Cerebellar nuclear complex (tissue), 1 donor: ENCODE measurements at places on chromosomes 16 and 17.

DNA sequence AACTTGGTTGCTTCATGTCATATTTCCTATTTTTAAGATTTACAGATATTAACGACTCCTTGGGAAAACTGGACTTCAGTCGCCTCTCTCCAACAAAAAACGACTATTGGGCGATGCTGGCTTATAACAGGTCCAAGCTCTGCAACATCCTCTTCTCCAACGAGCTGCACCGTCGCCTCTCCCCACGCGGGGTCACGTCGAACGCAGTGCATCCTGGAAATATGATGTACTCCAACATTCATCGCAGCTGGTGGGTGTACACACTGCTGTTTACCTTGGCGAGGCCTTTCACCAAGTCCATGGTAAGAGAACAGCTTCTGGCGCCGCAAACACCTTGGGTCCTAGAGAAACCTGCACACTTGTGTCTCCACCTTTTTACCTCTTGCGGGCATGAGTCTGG, 333.0 kb downstream of the WWOX start:
- no peak for DNase-seq

DNA sequence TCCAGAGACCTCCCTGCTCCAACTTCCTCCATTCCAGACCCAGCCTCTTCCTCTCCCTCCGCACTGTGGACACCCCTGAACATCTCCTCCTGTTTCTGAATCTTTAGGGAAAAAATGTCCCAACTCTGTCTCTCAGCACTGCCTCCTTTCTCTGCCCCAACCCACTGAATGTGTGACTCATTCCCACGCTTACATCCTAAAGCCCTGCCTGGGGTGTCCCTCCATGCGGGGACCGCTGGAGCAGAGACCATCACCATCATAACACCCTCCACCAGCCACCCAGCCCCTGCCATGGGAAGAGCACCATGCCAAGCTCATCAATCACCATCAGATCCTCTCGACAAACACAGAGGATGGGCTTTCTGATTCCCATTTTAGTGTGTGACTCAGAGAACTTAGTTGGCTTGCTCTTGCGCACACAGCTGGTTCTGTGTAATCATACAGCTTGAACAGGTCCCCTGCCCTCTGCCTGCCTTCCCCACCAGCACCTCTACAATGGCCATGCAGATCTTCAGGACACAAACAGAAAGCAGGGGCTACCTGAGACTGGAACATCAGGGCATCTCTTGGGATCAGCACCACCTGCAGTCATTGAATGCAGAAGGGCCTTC, 10.7 kb downstream of the RPRML start:
- no peak for DNase-seq

DNA sequence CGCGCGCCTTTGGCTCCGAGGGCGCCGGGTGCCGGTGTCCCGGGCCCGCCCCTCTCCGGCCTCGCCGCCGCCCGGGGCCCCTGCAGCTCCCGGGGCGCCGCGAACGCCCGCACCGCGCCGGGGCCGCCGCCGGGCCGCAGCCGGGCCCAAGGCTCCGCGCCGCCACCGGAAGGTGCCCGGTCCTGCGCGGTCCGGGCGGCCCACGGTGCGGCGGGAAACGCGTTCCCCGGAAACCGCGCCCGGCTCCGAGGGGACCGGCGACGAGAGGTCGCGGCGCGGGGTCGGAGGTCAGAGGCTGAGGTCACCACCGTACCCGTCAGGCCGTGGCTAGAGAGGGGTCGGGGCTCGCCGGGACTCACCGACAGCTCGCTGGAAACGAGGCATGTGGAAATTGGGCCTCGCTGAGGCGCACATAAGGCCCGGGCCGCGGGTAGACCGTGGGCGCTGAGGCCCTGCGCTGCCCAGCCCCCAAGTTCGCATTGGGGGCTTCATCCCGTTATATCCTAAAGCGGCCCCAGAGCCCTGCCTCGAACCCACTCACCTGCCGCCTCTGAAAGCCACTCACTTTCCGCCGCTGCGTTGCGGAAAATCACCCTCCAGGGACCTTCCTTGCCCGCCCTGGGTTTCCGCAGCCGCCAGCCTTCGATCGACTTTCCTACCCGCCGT, at the start of gene DUS1L:
Gene DUS1L, minus strand, starts transcription at position 167 of the 666 bp plus-strand sequence. CDS start 745 bp downstream, outside the sequence.
- no peak for DNase-seq

DNA sequence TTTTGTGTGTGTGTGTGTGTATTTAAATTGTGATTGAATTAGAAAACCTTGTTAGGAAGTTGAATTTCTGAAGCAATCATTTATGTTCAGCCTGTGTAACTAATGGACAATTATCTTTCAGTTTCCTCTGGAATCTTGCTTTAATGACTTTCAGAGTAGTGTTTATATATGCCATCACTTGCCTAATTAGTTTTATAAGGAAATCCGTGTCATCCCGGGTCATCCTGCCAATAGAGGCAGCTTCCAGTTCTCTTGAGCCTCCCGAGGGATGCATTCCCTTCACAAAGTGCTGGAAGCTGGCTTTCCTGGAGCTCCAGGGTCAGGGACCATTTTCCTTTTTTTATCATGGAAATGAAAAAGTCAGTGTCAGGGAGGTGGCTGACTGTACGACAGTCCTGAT, 42.9 kb downstream of the PRKCA start:
- DNase-seq = no peak

GRCh38 chr17:10177913-10178505, 20.4 kb downstream of the GAS7 start:
- no peak for DNase-seq

- no peak for DNase-seq
These were observed 143.1 kb downstream of the GSG1L start for GRCh38 chr16:27920391-27920891.

DNA sequence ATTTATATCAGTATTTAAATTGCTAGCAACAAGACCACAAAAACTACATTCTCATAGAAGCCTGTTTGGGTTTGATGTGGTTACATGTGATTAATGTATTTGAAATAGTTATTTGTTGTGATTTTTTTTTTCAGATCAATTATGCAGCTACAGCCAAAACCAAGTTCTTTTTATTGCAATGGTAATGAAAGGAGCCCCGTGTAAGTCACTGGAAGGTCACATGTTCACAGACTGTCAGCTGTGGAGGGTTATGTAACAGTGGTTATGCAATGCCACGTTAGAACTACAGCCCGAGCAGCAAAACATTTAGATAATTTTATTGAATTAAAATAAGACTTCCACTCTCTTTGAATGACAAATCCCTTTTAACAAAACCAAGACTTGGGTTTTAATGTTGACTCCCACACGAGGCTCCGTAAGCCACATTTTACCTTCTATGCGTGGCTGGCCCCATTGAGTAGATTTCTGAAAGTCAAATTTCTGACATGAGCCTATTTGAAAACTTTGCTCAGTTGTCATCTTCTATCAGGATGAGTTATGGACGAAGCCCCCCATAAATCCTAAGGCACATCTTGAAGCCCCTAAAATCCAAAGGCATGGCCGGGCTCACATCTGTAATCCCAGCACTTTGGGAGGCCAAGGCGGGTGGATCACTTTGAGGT, 41.8 kb upstream of the SEC14L1 start:
- DNase-seq = peak; percentile 65

GRCh38 chr16:54748611-54749190, 182.0 kb upstream of the IRX5 start:
- DNase-seq = no peak

GRCh38 chr16:59459806-59460205, 725.7 kb upstream of the GOT2 start:
- no peak for DNase-seq

GRCh38 chr16:54654429-54654828, 276.2 kb upstream of the IRX5 start:
- no peak for DNase-seq

- no peak for DNase-seq
These were observed 259.4 kb upstream of the TBX2 start for GRCh38 chr17:61140081-61140786.

- no peak for DNase-seq
These were observed 55.3 kb downstream of the SOCS3 start for GRCh38 chr17:78304549-78305037.

GRCh38 chr16:69618307-69618706, 52.5 kb downstream of the NFAT5 start:
- DNase-seq = no peak

GRCh38 chr16:72917051-72917450, 130.9 kb downstream of the ZFHX3 start:
- DNase-seq = no peak

GRCh38 chr17:50128441-50129352, 1.3 kb downstream of the SAMD14 start:
- no peak for DNase-seq

DNA sequence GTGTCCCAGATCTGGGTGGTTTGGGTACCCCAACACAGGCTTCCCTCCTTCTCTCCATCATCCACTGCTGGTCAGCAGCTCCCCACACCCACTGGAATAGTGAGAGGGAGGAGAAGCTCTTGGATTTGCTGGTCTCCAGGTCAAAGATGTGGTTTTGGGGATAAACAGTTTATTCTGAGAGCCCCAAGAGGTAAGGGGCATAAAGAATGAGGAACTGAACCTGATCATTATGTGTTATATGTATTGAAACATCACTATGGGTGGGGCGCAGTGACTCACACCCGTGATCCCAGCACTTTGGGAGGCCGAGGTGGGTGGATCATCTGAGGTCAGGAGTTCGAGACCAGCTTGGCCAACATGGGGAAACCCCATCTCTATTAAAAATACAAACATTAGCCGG, 3.9 kb downstream of the DPEP2 start:
- DNase-seq = no peak

DNA sequence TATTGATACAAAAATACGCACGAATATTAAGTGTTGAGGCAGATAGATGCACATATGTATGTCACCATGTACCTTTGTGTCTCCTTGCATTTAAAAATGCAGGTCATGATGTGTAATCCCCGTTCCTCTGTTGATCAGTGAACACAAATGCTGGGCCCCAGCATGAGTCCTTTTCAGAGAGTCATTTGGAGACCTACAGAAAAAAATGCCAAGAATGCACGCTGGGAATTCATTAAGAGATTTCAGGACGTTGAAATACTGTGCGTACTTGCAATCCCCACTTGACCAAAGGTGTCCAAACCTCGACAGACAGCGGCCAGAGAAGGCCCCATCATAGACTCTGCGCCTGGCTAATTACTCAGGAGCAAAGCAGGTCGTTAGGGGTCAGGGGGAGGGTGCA, 496.0 kb downstream of the MAF start:
- no peak for DNase-seq

- DNase-seq = no peak
These were observed 5.7 kb upstream of the SDR42E1 start for GRCh38 chr16:82016964-82017363.

GRCh38 chr17:69228576-69228975, at the start of gene ABCA10:
ABCA10 (minus strand) TSS chr17:69228824; CDS start chr17:69225358, 3,466 bp downstream.
- no peak for DNase-seq

GRCh38 chr17:52383493-52384100, 225.1 kb upstream of the CA10 start:
- no peak for DNase-seq

DNA sequence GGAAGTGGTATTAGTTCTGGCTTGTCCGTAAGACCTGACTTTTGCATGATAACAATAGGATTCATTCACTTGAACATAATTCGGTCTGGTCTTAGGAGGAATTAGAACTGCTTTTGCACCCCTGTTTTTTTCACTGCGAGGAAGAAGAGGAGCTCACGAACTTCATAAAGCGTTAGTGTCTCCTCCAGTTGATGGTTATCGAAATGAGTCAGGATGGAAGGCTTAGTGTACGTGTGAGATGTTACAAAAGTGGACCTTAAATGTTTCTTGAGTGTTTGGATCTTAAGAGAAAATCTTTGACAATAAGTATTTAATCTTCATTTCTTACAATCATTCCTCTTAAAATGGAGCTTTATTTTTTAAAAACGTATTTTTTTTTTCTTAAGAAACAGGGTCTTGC, 52.8 kb downstream of the USP10 start:
- no peak for DNase-seq

GRCh38 chr17:80285237-80285920, 24.7 kb downstream of the RNF213 start:
- no peak for DNase-seq

- DNase-seq = no peak
These were observed 92.2 kb downstream of the TNFRSF13B start for GRCh38 chr17:16879686-16880085.

GRCh38 chr17:36623281-36623680, 21.9 kb downstream of the MRM1 start:
- DNase-seq = no peak

DNA sequence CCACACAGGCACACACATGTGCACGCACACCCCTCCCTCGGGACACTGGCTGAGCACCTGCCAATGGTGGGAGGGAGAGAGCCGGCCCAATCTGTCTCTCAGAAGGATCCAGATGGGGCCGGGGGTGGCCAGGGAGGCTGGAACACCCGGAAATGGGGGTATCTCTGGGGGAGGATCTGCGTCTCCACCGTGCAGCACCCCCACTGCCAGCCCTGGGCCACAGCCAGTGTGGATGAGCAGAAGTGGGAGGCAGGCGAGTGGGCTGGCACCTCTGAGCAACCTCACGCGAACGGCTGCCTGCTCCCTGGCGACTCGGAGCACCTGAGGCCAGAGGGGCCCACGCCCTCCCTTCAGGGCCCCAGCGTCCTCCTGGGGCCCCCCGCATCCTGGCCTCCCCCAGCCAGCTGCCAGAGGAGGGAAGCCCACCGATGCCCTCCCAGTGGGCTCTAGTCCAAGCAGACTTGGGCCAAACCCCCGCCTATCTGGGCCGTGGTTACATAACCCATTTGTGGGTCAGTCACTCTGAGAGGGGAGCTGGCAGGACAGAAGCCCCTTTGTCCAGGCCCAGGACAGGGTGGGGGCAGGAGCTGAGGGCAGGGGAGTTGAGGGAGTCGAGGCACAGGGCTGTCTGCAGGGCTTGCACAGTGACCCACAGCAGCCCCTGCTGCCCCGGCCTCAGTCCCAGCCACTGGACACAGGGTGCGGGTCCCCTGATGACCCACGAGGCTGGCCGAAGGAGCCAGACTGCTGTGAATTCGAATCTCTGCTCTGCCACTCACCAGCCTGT, 5.6 kb downstream of the CASKIN1 start:
- DNase-seq = no peak
